ENCODE measurements at places on chromosomes 6 and 20.
A peak's percentile ranks its signal among the peaks of the same experiment; 100 is the strongest.

- DNase-seq = no peak
These were observed 30.0 kb downstream of the RAET1L start for GRCh38 chr6:149995235-149995750.

- DNase-seq = no peak
These were observed 1.6 kb upstream of the HS3ST5 start for GRCh38 chr6:114344246-114344970.

DNA sequence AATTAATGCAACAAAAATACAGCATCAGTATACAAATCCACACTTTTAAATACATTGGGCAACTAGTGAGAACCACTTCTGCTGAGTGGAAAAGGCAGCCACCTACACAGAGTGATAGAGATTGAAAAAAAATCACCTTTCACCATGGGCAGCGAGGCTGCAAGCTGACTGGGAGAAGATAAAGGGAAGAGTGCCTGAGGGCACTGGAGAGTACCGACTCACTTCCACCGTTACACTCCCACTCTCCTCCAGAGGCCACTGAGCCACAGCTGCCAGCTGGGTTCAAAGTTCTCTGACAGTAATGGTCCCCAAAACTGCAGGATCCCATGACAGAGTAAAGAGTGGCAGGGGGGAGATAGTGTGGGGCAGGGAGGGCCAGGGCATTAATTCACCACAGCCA lies 24.1 kb downstream of the PXT1 start:
- no peak for DNase-seq

DNA sequence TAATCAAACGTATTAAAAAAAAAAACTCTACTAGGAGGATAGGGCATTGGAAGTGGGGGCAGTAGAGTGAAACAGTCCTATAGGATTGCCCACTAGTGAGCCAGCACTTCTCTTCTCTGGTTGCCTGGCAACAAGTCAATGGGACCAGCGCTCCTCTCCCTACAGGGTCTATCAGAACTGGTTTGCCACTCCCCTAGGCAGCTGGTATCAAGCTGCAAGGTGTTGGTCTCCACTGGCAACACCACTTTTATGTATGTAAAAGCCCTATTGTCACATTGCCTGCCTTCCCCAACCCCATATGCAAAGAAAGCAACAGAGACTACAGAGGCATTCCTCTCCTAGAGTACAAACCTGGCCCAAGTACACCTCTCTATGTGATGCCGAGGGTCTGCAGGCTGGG lies 166.9 kb upstream of the MCHR2 start:
- no peak for DNase-seq

DNA sequence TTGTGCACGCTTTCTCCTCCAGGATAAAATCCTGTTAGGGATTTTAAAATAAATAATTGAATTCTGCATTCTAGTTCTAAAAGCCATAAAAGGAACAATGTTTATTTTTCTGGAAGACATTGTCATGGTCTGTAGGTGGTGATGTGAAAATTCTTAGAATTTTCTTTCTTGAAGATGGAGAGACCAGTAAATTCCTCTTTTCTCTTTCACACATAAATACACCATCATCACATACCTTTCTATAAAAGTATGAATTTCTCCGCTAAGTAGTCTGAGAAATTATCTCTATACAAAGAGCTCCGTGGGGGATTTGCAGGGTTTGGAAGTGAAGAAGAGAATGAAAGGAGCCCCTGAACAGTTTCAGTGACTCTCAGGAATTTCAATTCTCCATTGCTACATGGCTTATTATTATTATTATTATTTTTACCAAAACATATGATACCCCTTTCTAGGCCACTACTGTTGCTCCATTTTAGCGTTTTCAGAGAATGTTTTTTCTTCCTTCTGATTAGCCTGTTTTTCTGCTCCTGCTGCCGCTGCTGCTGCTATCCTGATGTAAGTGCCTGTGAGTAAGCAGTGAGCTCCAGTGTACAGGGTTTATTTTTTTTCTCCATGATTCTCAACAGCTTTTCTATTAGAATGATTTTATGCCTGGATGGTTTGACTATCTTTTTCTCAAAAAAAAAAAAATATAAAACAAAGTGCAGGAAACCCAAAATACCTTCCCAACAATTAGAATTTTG lies 145.8 kb downstream of the SAMD5 start:
- DNase-seq = no peak

GRCh38 chr6:117974914-117975627 lies 68.0 kb downstream of the SLC35F1 start:
- no peak for DNase-seq

DNA sequence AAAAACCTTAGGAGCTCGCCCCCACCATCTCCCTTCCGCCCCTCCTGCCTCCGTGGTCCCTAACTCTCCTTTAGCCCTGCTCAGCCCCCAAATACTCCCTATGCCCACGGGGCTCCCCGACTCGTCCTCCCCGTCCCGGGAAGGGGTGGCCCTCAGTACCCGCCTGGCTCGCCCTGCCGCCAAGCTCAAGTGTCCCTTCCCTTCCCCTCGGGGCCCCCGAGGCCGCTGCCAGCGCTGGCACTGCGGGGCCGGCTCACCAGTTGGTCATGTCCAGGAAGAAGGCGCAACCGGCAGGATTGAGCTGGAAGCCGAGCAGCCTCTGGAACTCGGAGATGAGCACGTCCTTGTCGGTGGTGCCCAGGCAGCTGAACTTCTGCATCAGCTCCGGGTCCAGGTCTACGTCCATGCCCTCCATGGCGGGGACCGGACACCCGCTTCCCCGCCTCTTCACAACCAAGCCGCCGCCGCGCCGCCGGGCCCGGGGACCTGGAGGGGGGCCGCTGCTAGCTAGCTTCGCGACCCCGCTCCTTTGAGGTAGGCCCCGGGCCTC lies 303 bp downstream of the ILRUN start:
- peak; percentile 83 for DNase-seq

- DNase-seq = no peak
These were observed 11.9 kb downstream of the PCIF1 start for GRCh38 chr20:45946149-45946970.

DNA sequence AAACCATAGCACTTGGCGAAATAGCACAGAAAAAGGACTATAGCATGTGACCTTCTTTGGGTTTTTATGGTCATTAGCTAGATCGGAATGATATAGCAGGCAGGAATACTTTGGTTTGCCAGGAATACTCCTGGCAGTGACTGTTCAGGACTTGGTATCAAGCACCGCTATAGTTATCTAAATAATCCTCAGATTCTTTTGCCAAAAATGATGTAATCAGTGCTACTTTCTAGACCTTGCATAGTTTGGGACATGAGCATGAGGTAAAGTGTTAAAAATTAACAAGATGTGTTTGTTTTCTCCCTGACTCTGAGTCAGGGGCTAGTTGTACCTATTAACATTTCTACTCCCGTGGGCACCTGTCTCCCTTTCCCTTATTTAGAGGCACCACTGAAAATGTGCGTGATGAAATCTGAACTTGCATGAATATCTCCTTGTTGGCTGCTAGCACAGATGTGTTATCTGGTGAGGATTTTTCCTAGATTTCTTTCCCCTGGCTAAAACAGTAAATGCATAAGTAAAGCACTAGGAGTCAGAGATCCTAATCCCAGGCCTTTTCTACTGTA lies 511.0 kb downstream of the CDKAL1 start:
- DNase-seq = no peak

DNA sequence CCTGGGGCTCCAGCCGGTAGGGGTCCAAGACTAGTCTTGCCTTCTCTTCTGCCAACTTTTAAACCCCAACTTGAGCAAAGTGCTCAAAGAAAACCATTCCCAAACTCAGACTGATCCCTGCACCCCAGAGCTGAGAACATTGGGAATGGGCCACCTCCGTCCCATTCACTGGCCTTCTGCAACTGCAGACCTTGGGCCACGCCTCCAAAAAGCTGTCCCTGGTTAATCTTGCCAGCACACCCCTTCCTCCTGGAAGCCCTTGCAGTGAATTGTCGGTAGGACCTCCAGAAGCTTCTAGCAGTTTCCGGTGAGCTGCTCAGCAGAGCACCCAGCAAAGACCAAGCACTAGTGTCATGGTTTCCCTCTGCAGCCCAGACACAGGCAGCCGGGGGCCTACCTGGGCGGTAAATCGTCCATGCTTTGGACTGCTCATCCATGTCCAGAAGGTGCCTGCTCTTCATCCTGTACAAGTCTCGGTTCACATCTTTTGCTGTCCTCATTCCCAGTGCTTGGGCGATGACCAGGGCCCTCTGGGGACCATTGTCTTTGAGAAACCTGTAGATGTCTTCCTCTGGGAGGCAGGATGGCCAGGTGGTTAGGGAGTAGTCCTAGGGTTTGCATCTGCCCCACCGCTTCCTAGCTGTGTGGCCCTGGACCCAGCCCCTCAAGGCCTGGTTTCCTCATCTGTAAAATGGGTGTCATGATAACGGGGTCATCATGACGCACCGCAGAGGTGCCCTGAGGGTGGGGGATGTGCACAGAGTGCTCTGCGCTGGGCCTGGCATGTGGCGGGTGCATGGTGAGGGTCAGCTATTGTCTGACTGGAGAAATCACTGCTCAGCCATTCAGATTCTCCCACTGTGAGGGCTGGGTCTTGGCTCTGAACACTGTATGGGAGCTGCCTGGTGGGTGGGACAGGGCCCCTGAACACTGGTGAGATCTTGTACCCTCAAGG lies 5.5 kb downstream of the ZBP1 start:
- DNase-seq = no peak

Measured in suprapubic skin (tissue), 4 donors.